ENCODE measurements at places on chromosomes 12 and 14.

GRCh38 chr14:73662487-73662943 is 17.7 kb downstream of the DNAL1 start:
- DNase-seq = peak; percentile 60

DNA sequence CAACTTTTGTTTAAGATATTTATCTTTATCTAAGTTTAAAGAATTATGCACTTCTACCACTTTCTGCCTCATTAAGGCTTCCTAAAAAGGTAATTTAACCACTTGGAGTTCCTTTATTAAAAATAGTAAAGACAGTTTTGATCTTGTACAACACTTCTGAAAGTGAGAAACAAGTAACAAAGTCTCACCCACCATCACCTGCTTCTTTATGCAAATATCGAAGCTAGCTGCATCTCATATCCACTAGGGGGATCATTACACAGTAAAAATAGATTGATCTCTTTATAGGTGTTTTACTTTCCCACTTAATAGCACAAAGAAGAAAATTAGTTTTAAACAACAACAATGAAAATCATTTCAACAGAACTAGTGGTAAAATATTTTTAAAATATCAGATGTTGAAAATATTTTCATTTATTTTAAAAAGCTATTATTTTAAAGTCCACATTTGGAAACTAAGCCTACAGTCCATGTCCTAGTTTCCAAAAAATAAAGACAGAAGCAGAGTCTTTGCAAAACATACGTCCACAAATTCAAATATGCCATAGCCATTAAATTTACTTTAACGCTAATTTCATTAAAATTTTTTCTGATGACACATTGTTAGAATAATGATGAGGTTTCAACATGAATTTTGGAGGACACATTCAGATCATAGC is 160.0 kb upstream of the SOX5 start:
- DNase-seq = no peak

GRCh38 chr12:82527165-82527780 is 159.4 kb upstream of the TMTC2 start:
- DNase-seq = peak; percentile 17

- DNase-seq = no peak
Observed at GRCh38 chr12:81333812-81334211, 255.9 kb downstream of the ACSS3 start.

DNA sequence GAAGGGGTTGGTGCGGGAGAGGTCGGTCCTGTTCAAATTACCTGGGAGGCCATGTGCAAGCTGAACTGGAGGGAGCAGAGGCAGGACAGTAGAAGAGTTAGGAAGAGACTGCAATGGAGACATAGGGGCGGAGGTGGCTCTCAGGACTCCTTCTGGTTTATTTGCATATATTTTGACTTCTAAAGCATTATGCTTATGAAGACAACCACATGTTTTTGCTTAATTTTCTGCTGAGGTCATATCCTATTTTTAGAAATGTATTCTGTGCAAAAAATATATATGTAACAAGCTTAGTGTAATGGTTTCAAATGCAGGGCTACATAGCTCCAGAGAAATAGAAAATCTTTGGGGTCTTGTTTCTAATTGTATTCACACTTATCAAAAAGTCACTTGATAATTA is 137.0 kb upstream of the MDM1 start:
- no peak for DNase-seq

- DNase-seq = no peak
Observed at GRCh38 chr14:73386342-73386741, 72.0 kb downstream of the NUMB start.

DNA sequence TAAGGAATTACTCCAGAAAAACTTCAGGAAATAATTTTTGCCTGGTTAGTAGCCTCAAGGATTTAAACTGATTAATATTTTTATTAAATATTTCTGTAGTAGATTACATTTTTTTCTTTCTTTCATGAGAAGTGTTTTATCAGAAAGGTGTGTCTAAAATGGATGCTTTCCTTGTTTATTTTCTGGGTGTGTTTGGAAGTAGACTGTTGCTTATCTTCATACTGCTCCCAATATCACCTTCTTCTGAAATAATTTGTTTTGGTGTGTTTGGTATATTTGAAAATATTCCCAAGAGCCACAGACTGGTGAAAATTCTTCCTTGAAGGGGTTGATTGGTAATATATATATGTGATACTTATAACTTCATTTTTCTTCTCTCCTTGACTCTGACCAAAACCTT is 10.1 kb upstream of the REP15 start:
- DNase-seq = no peak

GRCh38 chr12:125206711-125207110 is 141.5 kb downstream of the AACS start:
- DNase-seq = no peak

GRCh38 chr14:21202463-21203358 is 46.8 kb upstream of the OR5AU1 start:
- DNase-seq = no peak

DNA sequence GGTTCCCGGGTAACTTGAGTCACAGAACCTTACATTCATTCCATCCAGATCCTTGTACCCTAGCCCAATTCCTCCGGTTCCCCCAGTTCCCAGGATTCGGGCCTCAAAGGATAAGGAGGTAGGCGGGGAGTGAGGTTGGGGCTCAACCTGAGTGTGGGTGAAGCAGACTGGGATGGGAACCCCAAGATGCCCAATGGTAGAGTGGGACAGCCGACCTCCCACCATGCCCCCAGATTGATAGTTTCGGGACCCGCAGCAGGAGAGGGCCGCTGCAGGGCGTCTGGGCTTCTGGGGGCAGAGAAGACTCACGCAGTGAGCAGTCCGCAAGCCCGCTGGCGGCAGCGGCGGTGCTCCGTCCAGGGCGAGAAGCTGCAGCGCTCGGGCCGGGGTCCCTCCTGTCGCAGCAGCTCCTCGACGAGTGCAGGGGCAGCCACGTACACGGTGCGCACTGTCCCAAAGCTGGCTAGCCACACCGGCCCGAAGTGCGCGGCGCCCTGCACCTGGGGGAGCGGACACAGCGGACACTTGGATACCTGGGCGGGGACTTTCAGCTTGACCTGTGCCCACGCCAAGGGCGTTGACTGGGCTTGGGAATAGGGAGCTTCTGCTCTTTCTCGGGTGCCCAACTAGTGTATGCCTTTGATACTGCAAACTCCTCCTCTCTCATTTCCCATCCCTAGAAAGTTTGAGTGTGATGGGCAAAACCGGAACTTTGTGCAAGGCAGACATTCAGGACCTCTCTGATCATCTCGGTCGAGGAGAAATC is 997 bp downstream of the CYP27B1 start:
- no peak for DNase-seq

DNA sequence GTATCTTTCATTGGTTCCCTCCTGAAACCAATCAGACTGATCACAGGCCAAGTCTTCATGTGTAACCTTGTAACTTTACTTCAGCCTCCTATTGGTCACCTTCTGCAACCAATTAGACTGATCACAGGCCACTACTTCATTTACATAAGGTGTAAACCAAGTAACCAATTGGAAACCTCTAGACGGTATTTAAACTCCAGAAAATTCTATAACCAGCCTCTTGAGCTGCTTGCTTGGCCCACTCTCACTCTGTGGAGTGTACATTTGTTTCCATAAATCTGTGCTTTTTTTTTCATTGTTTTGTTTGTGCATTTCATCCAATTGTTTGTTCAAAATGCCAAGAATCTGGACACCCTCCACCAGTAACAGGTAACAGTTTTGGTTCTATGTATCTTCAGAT is 47.5 kb downstream of the EIF2S3B start:
- DNase-seq = no peak

DNA sequence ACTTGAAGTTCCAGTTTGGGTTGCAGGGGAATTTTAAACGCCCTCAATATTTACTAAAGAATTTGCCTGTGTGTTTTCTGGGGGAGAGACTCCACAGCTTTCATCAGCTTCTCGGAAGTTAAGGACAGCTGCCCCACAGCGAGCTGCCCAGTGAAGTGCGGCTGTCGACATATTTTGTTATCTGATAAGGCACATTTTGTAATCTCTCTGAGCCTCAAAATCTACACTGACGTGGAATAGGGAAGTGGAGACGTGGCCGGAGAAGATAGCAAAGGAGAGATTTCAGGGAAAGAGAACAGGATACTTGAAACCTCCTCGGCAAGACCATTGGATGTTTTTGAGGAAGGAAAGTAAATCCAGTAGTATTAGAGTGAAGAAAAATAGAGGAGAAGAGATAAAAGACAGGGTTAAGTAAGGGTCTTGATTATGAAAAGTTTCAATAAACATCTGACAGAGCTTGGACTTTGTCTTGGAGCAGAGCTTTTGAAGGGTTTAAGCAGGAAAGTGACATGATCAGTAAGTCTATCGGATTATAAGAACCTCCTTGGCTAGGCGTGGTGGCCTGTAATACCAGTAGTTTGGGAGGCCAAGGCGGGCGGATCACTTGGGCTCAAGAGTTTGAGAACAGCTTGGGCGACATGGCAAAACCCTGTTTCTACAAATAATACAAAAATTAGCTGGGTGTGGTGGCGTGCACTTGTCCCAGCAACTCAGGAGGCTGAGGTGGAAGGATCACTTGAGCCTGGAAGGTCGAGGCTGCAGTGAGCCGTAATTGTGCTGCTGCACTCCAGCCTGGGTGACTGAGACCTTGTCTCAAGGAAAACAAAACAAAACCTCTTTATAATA is 1.1 kb downstream of the POLR3B start:
- peak; percentile 70 for DNase-seq

DNA sequence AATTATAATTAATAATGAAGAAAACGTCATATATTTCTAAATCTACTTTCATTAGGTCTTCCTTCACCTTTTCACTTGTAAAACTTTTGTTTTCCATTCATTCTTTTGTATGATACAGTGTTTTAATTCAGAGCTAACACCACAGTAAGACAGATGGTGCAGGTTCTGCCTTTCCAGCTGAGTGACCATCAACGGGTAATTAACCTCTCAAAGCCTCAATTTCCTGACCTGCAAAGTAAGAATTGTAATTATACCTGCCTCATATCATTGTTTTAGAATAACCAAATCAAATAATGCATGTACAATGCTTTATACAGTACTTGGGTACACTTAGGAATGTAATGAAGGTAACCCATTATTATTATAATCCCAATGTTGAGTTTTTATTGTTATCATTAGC is 157.6 kb downstream of the FOXA1 start:
- no peak for DNase-seq

GRCh38 chr12:77299910-77300669 is 234.7 kb upstream of the E2F7 start:
- no peak for DNase-seq

DNA sequence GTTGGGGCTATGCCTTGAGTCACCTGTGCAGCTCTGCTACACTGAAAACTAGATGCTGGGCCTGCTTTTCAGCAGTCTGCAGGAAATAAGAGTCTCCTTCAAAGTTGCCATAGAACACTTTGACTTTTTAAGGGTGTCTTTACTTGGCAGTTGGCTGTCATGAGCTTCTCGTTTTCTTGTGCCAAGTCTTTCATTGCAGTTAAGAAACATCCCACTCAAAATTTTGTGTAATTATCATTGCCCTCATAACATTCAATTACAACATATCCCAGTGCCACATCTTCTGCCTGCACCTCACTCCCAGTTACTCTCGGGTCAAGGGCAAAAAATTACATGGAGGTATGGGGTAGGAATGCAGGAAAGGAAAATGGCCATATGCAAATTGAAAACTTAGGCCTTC is 29.1 kb downstream of the GPR65 start:
- DNase-seq = no peak

GRCh38 chr14:93133464-93133863 is 17.7 kb upstream of the ITPK1 start:
- no peak for DNase-seq

DNA sequence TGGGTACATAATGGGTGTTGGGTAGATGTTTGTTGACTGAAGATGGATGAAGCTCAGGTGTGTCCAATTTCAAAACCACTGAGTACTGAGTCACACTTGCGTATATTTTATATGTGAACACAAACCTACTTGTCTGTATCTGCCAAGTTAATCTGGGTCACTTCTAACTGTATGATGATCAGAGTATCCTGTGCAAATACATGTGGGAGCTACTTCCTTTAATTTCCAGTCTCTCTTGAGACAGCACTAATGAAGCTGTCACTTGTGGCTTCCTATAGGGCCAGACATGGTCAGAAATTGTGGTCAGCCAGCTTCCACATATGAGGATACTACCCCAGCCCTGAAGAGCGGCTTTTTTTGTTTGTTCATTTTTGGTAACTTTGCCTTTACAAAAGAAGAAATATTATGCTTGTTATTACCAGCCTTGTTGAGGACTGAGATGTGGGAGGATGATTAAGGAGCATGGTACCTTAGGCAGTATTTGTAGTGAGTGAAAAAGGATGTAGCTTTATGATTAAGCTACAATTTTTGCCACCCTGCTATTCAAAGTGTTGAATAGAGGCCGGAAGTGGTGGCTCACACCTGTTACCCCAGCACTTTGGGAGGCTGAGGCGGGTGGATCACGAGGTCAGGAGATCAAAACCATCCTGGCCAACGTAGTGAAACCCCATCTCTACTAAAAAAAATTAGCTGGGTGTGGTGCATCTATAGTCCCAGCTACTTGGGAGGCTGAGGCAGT is 32.4 kb downstream of the PLXNC1 start:
- DNase-seq = no peak

DNA sequence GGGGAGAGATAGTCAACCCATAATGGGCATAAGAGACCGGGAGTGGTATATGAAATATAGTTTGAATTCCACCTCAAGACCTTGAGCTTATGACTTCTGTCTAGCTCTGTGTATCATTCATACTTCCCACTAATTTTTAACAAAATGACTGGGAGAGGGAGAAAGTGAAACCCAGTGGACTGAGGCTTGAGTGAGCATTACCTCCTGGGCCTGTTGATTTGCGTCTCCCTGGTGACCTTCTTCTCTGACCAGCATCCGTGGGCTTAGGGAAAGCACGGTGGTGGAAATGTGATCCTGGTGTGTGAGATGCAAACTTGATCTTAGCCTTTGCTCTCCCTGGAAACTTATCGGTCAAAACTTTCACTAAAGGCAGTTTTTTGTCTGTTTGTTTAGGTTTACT is 207.9 kb upstream of the BCL2L14 start:
- DNase-seq = no peak

- DNase-seq = no peak
Observed at GRCh38 chr14:85106506-85106905, 423.4 kb upstream of the FLRT2 start.

DNA sequence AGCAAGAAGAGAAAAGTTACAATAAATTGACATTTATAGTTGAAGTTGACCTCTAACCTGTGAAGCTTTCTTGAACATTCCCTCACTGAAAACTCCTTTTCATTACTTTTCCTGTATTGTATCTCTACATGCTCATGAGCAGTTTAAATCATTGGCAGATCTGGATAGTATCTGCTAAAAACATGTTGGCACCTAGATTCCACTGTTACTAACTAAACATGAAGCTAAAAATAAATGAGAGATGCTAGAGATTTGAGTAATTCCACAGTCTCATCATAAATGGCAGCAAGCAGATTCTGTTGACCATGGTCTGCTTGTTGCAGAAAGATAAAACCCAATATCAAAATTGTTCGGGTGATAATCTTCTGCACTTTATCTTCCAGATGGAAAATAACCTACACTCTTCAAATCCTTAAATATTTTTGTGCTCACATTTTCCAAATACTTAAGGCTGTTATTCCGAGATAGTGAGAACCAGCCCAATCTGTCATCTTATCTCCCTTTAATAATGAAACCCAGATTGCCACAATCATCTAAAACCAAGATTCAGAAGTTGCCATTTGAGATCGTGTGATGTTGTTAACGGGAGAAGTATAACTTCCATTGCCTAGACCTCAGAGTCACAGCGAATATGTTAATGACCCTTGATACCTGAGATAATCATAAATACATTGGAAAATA is 171.0 kb upstream of the DAAM1 start:
- no peak for DNase-seq
